DMS53 (cell line): ENCODE measurements at places on chromosomes 12 and 14.

- DNase-seq, result no peak
These were observed 50.6 kb downstream of the RFX4 start for GRCh38 chr12:106633451-106633823.

- no peak for DNase-seq
These were observed 32.5 kb upstream of the SSPN start for GRCh38 chr12:26162905-26163304.

DNA sequence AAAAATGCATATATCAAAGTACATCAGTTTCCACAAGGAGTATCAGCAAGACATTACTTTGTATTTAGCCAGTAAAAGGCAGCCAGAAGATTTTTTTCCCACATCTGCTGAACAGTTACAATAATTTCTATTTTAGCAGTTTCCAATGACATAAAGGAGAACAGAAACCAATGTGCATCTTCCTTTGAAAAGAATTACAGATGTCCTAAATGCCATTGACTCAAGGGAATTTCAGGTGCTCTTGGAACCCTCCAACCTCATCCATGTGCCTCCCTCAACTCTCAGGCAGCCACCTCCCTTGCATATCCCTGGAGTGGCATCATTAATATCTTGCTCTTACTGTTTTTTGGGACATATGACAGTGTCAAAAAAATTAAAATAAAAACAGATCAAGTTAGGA lies 62.2 kb upstream of the ST8SIA1 start:
- DNase-seq, result no peak

DNA sequence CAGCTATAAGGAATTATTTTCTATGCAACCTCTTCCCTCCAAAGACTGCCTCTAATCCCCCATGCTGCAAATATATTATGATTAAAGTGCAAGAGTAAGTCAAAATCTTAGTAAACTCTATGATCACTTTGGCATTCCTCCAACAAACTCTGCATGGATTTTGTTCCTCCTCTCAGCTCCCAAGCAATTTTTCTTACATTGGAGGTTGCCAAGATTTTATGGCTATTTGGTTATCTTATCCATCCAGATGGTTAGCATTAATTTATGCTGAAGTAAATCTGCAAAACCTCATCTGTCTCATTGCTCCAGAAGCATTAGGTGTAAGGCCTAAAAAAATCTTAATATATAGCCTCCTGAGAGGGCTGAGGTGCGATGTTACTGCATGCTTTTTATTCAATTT lies 228.1 kb downstream of the CHST11 start:
- no peak for DNase-seq

GRCh38 chr14:23345987-23346692 lies 6.5 kb downstream of the SLC22A17 start:
- no peak for DNase-seq

DNA sequence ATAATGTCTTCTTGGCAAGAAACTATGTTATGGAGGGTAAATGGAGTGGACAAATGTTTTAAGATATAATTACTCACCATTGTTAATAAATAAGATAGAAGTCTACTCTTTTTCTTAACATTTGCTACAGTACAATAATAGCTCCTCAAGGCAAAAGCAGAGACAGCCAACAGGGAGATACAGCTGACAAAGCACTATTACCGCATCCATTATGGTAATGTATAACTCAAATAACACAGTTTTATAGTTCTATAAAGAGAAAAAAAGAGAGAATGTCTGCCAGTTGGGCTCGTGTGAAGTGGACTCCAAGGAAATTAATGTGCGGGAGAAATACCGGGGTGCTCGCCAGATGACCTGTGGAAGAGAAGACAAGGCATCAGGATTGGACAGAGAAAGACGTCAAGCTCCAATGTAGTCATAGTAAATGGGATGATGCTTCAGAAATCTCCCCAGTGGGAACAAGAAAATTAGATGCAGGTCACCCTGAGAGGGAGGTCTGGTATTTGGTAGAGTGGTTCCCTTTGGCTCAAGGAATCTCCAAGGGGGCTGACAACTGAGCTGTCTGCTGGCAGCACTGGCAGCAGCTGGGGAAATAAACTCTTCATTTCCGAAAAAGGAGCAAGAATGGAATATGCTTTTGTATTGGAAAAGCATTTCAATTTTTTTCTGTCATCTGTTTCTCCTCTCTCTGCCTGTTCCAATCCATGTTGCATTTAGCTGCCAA lies 343.9 kb downstream of the LRFN5 start:
- DNase-seq, result no peak
